ENCODE measurements at places on chromosomes 4 and X.

- no peak for DNase-seq
Observed at GRCh38 chr4:126037231-126037630, 722.5 kb downstream of the FAT4 start.

- no peak for DNase-seq
Observed at GRCh38 chr4:14345356-14345775, 656.9 kb upstream of the CPEB2 start.

GRCh38 chr4:54276641-54277430, 47.7 kb downstream of the PDGFRA start:
- no peak for DNase-seq

- DNase-seq = no peak
Observed at GRCh38 chr4:8433136-8433535, 7.4 kb downstream of the ACOX3 start.

GRCh38 chr4:5955856-5956255, 62.4 kb downstream of the C4orf50 start:
- DNase-seq = no peak

GRCh38 chr4:100849319-100849718, 331.5 kb upstream of the EMCN start:
- no peak for DNase-seq

GRCh38 chr4:102826105-102826889, 1.1 kb downstream of the UBE2D3 start:
- DNase-seq = no peak

DNA sequence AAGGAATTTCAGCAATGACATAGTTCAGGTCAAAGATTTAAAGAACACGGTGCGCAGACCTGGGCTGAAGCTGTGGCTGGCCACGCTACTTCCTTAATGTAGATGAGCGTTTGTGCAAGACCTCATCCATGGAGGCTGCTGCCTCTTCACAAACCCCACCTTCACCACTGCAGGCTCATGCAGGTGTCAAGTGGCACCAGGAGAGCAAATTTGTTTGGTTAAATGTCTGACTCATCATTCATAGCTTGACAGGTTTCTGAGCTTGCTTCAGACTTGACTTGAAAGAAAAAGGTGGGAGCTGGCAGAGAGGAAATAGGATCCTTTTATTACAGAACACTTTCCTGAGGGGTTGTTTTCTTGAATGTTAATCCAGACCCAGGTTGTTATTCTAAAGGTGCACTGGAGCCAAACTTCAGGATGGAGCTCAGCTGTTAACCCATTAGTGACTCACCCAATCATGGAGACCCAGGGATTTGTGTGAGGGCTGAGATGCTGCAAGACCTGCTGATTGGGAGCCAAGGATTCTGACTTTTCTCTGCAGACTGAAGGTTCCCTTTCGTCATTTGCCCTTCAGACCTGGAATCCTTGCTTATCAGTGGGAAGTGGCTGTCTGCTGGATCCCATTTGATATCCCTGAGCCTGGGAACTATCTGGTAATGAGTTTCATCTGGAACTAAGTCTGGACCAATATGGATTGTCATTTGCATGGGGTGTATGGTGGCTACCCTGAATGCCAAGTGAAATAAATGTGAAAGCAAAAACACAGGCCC, 315.3 kb downstream of the PTTG2 start:
- peak; percentile 32 for DNase-seq

GRCh38 chr4:138010639-138011038, 231.5 kb downstream of the SLC7A11 start:
- DNase-seq = no peak

DNA sequence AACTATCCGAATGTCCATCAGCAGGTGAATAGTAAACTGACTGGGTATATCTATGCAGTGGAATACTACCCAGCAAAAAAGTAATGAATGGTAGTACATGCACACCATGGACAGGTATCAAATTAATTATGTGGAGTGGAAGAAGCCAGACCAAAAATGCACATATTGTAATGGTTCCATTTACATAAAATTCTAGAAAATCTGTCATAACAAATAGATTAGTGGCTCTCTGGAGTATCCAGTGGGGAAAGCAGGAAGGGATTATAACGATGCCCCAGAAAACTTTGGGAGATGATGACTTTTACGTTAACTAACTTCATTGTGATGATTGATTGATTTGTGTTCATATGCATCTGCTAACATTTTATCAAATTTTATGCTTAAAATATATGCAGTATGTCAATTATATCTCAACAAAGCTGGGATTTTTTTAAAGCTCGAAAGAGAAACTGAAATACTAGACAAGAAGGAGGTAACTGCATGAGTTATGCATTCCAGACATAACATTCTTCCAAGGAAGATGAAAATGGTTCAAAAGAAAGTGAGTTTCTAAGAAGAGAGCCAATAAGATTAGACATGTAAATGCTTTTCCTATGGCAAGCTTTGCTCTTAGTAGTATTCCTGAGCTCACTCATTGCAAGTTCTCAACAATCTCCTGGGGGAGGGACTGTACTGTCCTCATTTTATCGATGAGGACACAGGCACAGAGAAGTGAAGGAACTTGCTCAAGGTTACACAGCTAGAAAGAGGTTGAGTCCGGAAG, 58.6 kb upstream of the MSX1 start:
- DNase-seq = no peak

DNA sequence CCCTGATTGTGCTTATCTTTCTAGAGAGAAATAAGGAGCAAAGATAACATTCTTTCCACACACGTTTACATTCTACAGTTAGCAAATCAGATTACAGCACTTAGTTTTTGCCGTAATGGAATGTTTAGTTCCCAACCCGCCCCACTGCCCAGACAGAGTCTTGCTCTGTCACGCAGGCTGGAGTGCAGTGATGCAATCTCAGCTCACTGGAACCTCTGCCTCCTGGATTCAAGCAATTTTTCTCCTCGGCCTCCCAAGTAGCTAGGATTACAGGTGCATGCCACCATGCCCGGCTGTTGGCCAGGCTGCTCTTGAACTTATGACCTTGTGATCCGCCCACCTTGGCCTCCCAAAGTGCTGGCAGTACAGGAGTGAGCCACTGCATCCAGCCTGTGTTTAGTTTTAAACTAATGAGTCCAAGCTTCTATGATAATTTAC, 8.4 kb upstream of the PRPS1 start:
- no peak for DNase-seq

GRCh38 chrX:51866210-51866609, 27.2 kb upstream of the MAGED1 start:
- no peak for DNase-seq

DNA sequence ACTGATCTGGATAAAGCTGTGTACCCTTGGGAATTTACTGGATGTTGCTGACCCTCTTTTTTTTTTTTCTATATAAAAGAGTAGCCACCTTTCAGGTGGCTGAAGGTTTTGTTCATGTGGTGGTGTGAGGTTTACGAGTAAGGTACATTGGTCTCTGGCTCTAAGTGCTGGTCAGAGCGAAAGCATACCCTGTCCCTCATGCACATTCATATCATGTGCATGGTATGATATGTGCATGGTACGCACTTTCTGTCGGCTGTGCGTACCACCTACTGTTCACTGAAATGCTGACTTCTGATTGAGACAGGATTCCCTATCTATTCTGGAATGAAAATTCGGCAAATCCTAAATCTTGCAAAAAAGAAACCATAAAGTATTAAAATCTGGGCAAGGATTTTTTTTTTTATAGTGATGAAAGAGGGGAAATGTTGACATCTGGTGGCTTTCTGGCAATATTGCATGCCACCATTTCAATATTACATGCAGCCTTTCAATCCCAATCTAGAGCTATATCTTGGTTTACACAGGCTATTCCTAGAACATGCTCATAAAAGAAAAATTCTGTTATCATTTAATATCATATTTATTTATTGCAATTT, 32.8 kb downstream of the FAM149A start:
- DNase-seq = no peak

All from nephron progenitor cell (in vitro differentiated cells).